Esophagus muscularis mucosa (tissue), 4 donors: ENCODE measurements at places on chromosomes 4 and X.

GRCh38 chrX:69197690-69198089, 32.4 kb upstream of the PJA1 start:
- no peak for DNase-seq

DNA sequence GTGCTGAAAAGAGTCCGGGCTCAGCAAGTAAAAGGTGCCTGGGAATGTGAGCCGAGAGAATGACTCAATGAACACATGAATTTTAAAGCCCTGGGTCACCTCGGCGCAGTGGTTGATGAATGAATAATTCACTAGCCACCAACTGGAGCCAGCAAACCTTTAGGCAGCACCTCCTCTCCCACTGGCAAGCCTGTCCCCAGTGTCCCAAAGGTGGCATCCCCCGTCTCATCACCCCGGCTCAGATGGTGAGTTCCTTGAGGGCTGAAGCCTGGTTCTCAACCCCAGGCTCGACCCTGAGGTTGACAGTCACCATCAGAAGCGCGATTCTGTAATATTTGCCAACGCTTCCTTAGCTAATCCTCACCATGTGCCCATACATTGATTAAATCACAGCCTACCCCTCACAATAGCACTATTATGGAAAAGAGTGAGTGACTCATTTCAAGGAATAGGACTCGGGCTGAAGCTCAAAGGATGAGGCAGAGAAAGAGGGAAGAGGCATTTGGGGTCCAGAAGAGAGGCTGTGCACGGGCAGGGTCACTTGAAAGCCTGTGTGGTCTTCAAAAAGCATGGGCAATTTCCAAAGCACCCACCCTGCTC, 2.7 kb upstream of the CCNQ start:
- DNase-seq, result no peak

GRCh38 chrX:143757887-143758286, 37.3 kb upstream of the SPANXN2 start:
- DNase-seq, result no peak

DNA sequence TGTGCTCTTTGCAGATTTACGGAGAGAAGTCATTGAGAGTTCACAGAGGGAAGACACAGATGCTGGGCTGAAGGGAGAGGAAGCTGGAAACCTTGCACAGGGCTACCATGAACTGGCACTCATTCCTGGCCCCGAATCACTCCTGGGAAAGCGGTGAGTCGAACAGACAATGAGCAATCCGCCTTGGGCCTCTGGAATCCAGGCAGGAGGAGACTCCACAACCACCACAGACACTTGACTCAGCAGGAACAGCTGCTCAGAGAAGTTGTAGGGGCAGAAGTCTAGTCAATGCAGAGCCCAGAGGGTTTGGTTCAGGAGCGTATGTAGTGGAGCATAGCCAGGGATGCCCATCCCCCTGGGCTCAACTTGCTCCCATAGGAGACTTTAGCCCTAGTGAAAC, 62.8 kb upstream of the GRIA3 start:
- DNase-seq, result no peak

DNA sequence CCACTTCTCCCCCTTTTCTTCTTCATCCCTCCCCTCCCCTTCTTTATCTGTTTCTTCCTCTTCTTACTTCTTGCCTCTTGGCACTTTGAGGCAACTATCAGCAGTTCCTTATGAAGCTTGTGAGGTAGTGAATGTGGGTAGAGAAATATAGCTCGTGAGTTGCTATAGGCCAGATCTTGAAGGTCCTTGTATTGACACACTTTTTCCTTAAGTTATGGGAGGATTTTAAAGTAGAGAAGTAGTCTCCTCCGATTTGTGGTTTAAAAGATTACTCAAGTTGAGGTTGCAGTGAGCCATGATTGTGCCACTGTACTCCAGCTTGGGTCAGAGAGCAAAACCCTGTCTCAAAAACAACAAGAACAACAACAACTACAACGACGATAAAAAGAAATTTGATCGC, 3.4 kb upstream of the RRAGB start:
- no peak for DNase-seq

- DNase-seq, result no peak
Observed at GRCh38 chr4:109560687-109561461, 828 bp downstream of the MCUB start.
